WTC11 (cell line): ENCODE measurements at places on chromosomes 2 and 18. TPM values are rescaled to one million over a fixed set of nuclear protein-coding genes. Genes with fewer than 3 reads are reported as not detected.

The GAREM2 gene
- total RNA-seq: 17.4 to 18.9 TPM (median 17.6 TPM) in 3 replicates

The SERPINB2 gene
- not detected in 3 replicates for total RNA-seq

The BCL2 gene
- 2.2 to 2.6 TPM (median 2.3 TPM) in 3 replicates for total RNA-seq

The ARHGAP25 gene
- 2.6 to 3.4 TPM (median 2.9 TPM) in 3 replicates for total RNA-seq
